ENCODE measurements at places on chromosomes 5 and 9.

GRCh38 chr9:35951736-35952135 lies 6.2 kb downstream of the OR2S2 start:
- DNase-seq: no peak

DNA sequence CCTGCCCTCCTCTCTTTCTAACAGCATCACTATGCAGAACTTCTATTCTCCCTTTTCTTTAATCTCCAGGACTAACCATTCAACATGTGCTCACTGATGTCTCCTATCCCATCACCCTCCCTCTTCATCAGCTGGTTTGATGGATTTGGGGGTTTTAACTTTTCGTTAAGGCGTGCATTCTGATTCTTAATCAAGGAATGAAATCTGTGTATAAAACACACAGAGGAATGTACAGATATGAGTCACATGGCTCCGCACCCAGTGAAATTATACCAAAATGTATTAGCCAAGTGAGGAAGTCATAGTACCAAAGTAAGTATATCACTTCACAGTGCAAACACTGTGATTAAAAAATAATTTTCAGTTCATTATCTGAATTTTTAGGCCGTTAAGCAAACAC lies 35.2 kb downstream of the MARCHF11 start:
- DNase-seq: no peak

DNA sequence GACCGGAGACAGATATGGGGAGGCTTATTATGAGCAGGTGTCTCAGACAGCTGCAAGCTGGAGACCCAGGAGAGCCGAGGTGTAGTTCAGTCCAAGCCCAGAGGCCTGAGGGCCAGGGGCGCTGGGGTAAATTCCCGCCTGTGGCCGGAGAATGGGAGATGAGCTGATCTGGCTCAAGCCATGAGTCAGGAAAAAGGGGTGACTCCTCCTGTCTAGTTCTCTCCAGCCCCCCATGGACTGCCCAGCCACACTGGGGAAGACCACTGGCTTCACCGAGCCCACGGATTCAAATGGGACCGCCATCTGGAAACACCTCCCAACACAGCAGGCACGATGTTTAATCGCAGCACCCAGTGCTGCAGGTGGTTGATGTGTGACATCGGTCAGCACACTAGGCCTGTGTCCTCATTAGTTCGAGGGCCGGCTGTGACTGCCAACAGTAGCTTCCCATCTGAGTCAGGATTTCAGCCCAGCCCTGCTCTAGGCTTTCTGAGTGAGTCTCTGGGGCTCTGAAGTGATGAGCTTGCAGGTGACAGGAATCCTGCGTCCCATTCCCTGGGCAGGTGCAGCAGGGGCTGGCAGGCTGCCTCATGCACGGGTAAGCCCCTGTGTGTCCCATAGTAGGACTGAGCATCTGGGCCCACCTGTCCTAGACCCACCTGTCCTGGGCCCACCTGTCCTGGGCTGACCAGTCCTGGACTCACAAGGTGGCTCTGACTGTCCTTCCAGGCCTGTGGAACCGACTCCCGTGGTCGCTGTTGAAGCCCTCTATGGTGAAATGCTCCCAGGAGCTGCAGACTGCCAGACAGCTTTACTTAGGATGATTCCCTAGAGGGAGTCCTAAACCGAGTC lies 49.7 kb downstream of the AHRR start:
- no peak for DNase-seq

GRCh38 chr9:122642226-122642625 lies 15.2 kb downstream of the OR1B1 start:
- DNase-seq: no peak

GRCh38 chr9:83986765-83987401 lies 6.3 kb downstream of the RMI1 start:
- DNase-seq: no peak

DNA sequence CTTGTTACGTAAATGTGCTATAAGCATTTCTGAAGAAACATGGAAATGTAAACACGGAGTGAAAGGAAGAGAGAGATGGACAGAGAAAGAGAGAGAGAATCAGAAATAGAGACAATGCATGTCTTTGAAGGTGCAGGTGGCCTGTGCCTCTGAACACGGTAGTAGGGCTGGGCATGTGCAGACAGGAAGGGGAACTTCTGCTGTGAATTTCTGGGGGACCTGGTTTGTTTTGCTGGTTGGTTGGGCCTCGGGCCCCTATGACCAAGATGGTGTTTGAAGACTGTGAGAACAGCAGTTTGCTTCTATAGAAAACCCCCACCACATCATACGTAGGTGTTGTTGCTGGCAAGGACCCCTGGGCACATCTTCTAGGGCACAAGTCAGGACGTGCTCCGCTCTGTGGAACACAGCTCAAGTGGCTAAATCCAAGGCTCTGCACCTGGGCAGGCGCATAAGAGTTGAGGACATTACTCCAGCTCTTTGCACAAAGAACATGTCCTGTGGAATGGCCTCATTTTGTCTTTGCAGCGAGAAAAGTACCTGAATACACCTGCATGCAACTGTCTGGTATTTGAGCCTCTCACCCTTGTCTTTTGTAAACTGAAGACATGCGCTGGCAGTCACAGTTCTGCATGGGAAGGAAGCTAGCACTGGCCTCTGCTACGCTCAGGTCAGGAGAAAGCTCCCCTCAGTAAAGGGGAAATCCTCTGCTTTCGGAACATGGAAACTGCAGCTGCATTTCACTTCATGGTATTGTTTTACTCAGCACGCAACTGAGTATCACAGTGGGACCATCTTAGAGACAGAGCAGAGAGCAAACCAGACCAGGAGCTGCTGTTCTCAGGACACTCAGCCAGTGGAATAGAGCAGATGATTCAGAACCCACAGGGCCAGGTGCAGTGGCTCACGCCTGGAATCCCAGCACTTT lies 2.7 kb downstream of the OR2V2 start:
- DNase-seq: no peak

- DNase-seq: no peak
These were observed 1.4 kb downstream of the GLIS3 start for GRCh38 chr9:4298255-4299004.

DNA sequence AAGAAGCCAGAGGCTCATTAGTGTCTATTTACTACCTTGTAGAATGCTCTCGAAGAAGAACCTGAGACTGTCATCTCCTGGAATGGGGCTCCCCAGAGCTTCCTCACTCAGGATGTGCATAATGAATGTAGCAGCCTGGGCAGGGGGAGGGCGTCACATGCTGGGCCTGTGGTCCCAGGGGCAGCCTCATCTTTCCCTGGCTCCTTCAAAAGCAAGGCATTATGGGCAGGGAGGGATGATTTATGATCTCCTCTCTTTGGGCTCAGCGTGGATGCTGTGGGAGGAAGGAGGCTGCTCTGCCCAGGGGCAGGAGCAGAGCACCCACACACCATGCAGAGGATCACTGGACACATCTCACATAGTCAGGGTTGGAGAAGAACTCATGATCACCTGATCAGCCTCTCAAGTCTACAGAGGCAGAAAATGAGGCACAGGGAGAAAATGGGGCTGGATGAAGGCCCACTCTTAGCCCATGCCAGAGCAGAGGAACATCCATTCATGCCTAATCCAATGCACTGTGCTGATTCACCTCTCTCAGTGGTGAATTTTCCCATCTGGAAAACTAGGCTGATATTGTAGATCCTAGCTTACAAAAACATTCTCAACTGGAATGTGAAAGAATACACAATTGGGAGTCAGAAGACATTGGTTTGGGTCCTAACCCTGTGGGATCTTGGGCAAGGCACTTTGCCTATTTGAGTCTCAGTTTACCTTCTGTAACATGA lies 173.7 kb downstream of the CARTPT start:
- no peak for DNase-seq

DNA sequence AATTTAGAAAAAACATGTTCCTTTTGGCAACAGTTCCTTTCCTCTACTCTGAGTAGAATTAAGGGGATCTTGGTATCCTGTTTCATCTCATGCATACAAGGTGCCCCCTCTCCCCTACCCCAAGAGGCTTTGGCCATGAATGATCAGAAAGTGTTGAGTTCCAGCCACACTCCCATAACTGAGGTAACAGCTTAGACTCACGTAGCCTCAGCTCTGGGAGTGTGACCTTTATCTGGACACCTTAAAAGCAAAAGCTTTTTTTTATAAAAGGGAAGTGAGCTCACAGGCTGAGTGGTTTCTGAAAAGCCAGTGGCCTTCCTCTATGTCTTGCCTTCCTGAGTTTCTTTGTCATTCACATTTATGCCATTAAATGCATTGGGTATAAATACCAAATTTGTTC lies 900 bp upstream of the HAVCR2 start:
- no peak for DNase-seq

GRCh38 chr5:96244696-96245095 lies 188.4 kb downstream of the PCSK1 start:
- no peak for DNase-seq

- no peak for DNase-seq
These were observed 291.8 kb upstream of the DAB2 start for GRCh38 chr5:39716532-39717028.

- no peak for DNase-seq
These were observed 158.8 kb downstream of the FGF18 start for GRCh38 chr5:171578049-171578828.

GRCh38 chr5:154568589-154568988 lies 90.6 kb upstream of the HAND1 start:
- DNase-seq: no peak

GRCh38 chr5:65390208-65390607 lies 91.5 kb downstream of the ADAMTS6 start:
- DNase-seq: no peak

GRCh38 chr9:89418882-89419640 lies 78.9 kb downstream of the SEMA4D start:
- peak; percentile 70 for DNase-seq

DNA sequence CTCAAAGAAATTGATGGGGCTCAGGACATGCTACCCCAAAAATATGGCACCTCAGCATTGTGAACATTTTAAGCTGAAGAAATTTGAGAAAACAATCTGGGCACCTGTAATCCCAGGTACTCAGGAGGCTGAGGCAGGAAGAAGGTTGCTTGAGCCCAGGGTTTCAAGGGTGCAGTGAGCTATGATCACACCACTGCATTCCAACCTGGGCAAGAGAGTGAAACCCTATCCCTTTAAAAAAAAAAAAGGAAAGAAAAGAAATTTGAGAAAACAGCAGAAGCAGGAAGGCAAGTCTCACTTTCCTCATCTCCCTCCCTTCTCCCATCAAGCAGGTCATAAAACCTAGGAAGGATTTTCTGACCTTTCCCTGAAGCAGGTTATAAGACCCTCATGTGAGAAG lies 23.6 kb downstream of the TPD52L3 start:
- DNase-seq: no peak

DNA sequence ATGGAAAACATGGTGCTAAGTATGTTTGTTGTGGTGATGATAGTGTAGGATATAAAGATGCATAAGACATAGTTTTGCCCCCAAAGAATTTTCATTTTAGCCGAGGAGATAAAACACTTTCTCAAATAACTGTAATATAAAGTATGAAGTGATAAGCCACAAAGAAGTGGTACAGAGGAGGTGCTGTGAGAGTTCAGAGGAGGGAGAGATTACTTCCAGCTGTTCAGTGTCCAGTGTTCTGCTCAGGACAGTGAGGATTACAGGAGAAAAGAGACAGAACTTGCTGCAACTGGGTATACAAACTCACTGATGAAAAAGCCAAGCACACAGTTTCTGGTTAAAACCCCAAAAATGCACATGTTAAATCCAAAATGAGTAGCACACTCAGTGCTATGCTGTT lies 309.3 kb downstream of the KIAA0825 start:
- DNase-seq: no peak

DNA sequence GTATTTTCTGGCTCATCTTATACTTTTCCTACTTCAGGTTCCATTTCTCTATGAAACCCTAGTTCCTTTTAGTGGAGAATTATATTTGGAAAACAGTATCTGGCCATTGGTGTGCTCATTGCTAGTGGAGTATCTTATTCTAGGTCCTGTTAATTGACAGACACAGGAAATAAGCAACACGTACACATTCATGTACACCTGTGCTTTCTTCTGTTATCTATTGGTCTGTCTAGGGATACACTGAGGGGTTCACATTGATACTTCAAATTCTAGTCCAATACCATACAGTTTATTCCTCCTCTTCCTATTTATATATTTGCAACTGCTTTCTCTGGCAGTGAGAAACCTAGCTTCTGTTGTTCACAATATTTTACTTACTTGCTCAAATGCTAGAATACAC lies 110.2 kb downstream of the FER start:
- no peak for DNase-seq

GRCh38 chr5:84685121-84685894 lies 300.6 kb upstream of the EDIL3 start:
- no peak for DNase-seq

Measured in activated gamma-delta T cell treated with anti-CD3 and anti-CD28 coated beads, Interleukin-2, amount 50 U/mL, for 16 hours (primary cell).